ENCODE measurements at places on chromosomes 4 and X. TPM values are rescaled to one million over a fixed set of nuclear protein-coding genes. Genes with fewer than 3 reads are reported as not detected.

The HMX1 gene
- 0.26 TPM for total RNA-seq

The CCNB3 gene
- 0.09 TPM for total RNA-seq

DNA sequence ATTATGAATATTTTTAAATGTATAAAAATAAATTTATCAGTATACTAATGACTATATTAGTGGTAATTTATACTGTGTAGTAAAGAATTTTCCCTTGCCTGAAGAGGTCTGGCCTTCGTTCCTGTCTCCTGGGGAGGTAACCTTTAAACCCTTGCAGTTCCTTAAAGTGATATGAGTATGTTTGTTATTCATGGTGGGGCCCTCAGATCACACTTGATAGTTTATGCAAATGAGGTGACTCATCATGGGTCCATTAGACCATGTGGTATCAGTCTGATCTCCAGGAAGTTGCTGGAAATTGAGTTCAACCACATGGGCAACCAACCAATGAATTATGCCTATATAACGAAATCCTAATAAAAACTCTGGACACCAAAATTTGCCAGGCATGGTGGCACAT, 904.1 kb downstream of the RPA4 start:
- no peaks in the 10 kb centered on the region for H3K27me3 ChIP-seq
- H3K4me3 ChIP-seq: no peak overlapping the region
- no peaks in the 10 kb centered on the region for H3K36me3 ChIP-seq
- no peak for DNase-seq
- no peaks in the 10 kb centered on the region for H3K4me1 ChIP-seq
- no peak overlapping the region for H3K27ac ChIP-seq

- H3K27me3 ChIP-seq: no peaks in the 10 kb centered on the region
- H3K27ac ChIP-seq: no peak overlapping the region
- no peak overlapping the region for H3K4me3 ChIP-seq
- no peak for DNase-seq
- H3K4me1 ChIP-seq: peaks cover 6% of the 10 kb centered on the region
- H3K36me3 ChIP-seq: peaks cover 6% of the 10 kb centered on the region
Measured at GRCh38 chr4:88742561-88742960, 44.9 kb upstream of the NAP1L5 start.

- no peaks in the 10 kb centered on the region for H3K27me3 ChIP-seq
- H3K4me1 ChIP-seq: no peaks in the 10 kb centered on the region
- no peak for DNase-seq
Measured at GRCh38 chrX:130296743-130297142, 28.0 kb upstream of the ZNF280C start.

- no peaks in the 10 kb centered on the region for H3K4me1 ChIP-seq
- no peaks in the 10 kb centered on the region for H3K27me3 ChIP-seq
- H3K36me3 ChIP-seq: no peaks in the 10 kb centered on the region
- no peak overlapping the region for H3K4me3 ChIP-seq
Measured at GRCh38 chrX:105109936-105110335, 110.6 kb downstream of the TEX13A start.

GRCh38 chrX:119238557-119238956, 2.5 kb downstream of the PGRMC1 start:
- H3K36me3 ChIP-seq: peaks cover 11% of the 10 kb centered on the region
- no peaks in the 10 kb centered on the region for H3K27me3 ChIP-seq
- no peaks in the 10 kb centered on the region for H3K4me1 ChIP-seq
- DNase-seq: no peak
- H3K27ac ChIP-seq: no peak overlapping the region
- H3K4me3 ChIP-seq: no peak overlapping the region

The SPRY1 gene
- 54.7 TPM for total RNA-seq
